MCF 10A (cell line): ENCODE measurements at places on chromosomes 7 and 10.
A peak's percentile ranks its signal among the peaks of the same experiment; 100 is the strongest.

DNA sequence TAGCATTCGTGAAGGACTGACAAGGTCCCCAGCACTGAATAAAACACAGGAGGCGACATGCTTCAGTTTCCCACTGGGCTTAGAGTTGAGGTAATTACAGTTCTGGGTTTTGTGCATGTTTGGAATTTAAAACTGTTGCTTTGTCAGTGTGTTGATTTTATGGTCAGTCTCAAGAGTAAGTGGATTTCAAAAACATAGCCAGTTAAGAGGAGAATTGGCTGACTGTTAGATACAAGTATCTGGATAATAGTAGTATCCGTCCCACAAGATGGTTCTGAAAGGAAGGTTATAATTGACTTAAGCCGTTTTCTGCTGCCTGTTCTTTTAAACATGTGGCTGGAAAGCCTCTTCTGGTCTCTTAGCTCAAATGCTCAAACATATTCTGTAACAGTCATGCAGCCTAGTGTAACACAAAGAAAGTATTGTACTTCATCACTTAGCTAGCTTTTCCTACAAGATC lies 170.9 kb downstream of the POLR1F start:
- no peak for DNase-seq

DNA sequence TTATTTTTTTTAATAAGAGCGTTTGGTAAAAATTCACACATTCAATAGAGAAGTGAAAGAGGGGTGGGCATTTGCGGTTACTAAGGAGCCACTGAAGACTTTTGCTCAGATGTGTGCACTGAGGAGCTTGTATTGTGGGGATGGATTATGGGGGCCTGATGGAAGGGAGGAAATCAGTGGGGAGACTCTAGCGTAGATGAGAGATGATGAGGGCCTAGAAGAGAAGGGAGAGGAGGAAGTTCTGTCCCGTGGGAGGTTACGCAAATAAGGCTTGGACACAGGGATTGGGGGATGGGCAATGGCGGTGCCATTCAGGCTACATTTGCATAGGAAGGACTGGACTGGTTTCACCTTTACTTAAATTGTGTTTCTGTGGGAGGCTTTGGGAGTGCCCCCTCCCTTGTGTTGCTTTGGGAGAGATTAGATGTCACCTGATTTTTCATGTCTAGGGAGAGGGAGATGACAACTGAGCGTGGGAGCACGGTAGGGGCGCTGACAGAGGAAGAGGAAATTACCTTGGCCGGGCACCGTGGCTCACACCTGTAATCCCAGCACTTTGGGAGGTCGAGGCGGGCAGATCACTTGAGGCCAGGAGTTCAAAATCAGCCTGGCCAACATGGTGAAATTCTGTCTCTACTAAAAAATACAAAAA lies 2.2 kb upstream of the HIP1 start:
- DNase-seq: no peak

GRCh38 chr7:36448781-36449379 lies 59.2 kb downstream of the ANLN start:
- no peak for DNase-seq

GRCh38 chr7:35694161-35694783 lies 663 bp downstream of the HERPUD2 start:
- peak; percentile 27 for DNase-seq

DNA sequence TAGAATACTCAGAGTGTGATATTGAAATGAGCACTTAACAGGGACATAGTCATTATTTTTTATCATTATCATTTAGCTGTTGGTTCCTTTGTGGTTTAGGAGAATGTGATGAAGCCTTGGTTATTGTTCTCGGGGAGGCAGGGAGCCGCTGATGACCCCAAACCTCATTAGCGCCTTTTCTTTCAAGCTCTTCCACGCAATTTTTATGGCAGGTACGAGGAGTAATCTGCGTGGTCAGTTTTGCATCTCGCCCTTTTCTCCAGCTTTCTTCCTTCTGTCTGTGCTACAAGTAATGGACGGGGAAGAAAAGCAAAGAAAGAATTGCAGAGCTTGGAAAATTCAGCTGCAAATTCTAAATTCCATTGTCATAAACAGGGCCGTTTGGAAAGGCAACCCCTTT lies 338.4 kb downstream of the GLRX3 start:
- no peak for DNase-seq

GRCh38 chr10:56316603-56317002 lies 44.5 kb downstream of the ZWINT start:
- peak; percentile 7 for DNase-seq
